ENCODE measurements at places on chromosomes 12 and 14.

DNA sequence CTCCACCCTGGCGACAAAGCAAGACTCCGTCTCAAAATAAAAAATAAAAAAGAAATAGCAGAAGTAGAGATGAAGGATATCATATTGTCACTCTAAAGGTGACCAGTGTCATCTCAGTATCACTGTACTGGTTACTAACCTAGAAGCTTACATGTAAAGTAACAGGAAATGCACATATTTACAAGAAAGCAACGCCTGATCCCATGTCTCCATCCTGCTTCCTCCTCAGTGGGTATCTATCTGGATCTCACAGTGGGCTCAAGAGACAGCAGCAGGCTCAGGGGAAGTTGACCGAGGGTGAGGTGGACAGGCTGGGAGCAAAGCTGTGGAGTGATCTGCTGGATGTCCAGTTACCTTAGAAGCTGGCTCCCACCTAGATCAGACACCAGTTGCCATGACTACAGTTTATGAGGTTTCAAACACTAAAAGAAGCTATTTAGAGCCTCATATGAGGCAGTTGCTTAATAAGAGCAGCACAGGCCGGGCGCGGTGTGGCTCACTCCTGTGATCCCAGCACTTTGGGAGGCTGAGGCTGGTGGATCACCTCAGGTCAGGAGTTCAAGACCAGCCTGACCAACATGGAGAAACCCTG is 10.5 kb downstream of the MTRFR start:
- no peak for DNase-seq

GRCh38 chr12:16670456-16671050 is 64.6 kb upstream of the LMO3 start:
- DNase-seq, result no peak

DNA sequence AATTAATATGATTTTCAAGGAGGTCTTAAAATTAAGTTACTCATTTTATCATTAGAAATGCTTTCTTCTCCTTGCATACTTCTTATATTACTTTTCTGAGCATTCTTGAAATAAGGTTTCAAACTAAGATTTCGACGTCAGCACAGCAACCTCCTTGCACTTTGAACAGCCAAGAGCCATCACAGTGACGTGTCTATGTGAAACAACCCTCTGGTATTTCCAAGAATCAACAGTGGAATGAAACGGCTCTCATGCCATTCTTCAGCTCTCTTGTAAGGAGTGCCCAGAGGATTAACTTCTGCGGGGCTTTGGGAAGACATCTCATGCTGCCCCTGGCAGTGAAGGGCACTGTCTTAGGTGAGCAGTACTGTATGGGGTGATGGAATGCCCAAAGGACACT is 109.2 kb downstream of the EFCAB11 start:
- no peak for DNase-seq

- no peak for DNase-seq
Observed at GRCh38 chr12:12366701-12367481, 10.0 kb downstream of the BORCS5 start.

DNA sequence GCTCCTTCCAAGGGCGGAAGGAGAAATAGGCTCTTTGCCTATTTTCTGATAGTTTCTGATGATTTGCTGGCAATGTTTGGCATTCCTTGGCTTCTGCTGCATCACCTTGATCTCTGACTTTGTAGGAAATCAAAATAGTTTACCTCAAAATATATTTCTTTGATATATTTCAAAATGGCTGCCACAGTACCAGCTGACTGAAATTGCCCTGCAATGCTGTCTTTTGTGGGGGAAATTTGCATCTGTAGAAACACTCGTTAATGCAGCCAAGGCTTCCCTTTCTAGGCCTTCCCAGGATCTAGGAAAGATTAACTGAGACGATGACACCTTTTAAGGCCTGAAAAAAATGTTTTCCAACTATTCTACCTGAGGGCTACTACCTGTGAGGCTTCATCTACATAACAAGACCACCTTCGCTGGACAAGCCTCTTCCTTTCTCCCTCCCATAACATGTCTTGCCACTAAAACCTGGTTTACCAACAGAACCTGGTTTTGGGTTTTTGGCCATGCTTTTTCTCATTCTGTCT is 212.8 kb upstream of the SSTR1 start:
- DNase-seq, result no peak

DNA sequence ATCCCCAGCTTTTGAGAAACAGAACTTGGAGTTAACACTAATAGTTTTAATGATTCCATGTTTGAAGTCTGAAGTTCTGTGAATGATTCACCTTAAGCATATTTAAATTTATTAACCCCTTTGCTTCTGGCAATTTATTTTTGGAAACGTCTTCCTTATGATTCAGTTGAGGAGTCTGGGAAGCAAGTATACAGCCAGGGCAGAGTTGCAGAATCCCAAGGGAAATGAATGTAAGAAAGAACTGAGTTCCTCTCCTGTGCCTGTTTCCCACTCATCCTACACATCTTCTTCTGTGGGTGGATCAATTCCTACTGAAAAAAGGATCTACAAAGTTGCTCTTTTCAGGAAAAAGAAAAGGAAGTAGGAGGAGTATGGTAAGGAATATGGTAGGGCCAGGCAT is 108.2 kb upstream of the CCDC91 start:
- DNase-seq, result no peak

DNA sequence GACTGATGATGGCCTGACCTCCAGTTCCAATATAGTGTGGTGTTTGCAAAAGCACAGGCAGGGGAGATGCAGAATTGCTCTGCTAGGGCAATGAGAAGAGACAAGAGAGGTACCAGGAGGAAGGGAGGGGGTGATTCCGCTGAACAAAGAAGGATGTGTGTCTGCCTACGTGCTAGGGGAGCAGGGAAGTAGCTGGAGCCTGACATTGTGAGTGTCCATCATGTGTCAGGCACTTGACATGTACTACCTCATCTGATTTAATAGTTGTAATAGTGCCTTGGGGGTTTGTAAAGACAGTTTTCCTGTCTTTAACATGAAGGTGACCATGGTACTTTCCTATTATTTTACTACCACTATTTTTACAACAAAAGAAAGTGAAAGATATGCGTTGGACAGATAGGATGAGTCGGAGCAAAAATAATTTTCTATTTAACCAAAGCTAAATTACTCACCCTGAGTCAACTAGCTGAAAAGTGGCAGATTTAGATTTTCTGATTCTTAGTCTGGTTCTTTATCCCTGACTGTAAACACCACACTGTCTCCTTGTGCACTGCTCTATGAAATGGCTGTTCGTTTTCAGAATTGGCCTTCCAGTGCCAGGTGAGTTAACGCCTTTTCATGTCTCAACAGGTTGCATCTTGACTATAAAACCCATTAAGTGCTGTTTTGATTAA is 33.7 kb upstream of the TEAD4 start:
- no peak for DNase-seq

GRCh38 chr12:113242026-113242418 is 20.8 kb downstream of the TPCN1 start:
- no peak for DNase-seq

GRCh38 chr14:67943947-67944346 is 124.4 kb downstream of the RAD51B start:
- no peak for DNase-seq

- DNase-seq, result no peak
Observed at GRCh38 chr12:112166051-112167015, 41.0 kb downstream of the TRAFD1 start.

GRCh38 chr12:46524778-46525177 is 152.2 kb upstream of the SLC38A2 start:
- no peak for DNase-seq

GRCh38 chr12:11707535-11707934 is 58.1 kb downstream of the ETV6 start:
- DNase-seq, result no peak

DNA sequence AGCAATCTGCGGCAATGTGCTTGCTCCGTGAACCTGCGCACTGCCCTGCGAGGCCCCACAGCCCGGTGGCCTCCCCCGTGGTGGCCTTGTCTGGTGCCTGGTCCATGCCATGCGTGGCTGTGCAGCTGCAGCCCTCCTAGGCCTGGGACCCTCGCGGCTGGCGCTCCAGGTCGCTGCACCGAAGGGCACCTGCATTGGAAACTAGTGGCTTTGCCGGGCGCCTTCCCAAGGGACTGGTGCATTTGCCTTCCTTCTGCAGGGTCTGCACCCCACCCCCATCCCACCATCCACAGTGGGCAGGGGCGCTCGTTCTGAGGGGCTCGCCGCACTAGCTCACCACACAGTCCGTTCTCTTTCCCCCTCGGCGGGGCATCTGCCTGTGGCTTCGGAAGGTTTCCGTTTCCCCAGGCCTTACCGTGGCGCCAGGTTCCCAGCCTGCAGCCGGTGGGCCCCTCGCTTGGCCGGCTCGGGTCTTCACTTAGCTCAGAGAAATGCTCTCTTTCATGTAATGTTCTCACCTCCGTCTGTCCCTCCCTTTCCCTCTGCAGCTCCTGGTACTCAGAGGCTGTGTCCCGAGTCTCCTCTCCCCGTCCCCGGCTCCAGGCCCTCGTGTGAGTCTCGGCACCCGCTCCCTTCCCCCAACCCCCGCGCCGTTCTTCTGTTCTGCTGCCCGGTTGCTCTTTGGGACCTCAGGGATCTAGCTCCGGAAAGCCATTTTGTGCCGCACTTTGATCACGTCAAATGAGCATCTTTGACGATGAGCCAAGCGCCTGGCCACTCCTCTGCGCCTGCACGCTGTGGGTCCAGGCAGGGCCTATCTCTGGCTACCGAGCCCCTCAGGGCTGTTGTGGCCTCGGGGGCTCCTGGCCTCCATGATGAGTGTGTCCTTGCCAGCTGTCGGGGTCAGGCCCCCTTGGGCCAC is 31.9 kb downstream of the JAG2 start:
- no peak for DNase-seq

DNA sequence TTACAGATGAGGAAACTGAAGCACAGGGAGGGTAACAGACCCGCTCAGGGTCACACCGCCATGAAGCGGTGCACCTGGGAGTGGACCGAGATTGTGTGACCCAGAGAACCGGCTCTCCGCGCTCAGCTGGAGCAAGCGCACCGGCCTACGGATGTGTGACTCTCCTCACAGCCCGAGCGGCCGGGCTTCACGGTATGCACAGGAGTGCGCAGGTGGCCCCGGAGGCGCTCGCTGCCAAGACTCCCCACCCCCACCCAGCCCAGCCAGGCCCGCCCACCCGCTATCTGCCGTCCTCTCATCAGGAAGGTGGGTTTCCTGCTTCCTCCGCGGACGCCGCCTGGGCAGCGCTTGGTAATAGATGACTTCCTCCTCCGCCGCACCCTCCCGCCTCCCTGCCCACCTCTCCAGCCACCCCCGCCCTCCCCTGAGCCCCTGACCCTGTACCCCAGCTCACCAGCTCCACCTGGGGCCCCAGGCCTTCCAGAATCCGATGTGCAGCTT is 110.7 kb downstream of the NCOR2 start:
- no peak for DNase-seq

GRCh38 chr14:55645145-55645544 is 65.1 kb downstream of the KTN1 start:
- no peak for DNase-seq

- no peak for DNase-seq
Observed at GRCh38 chr12:106097011-106097410, 41.7 kb downstream of the NUAK1 start.

- peak; percentile 75 for DNase-seq
Observed at GRCh38 chr14:68795597-68796417, 2.9 kb upstream of the ZFP36L1 start.

DNA sequence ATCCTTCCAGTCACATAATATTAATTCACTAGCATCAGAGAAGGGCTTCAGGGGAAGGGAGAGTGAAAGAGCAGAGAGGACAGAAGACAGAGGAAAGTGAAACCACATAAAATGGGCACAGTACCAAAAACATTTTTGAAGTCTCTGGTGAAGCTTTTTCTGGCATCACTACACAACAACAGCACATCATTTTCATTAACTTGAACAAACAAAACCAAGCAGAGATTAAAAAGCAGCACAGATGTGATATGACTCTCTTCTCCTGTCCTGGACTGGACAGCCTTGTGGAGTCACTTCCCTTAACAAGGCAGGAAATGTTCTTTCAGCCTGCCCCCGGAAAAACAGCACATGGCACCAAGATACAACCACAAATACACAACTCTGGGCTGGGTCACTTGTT is 112.0 kb downstream of the TSPAN8 start:
- no peak for DNase-seq

DNA sequence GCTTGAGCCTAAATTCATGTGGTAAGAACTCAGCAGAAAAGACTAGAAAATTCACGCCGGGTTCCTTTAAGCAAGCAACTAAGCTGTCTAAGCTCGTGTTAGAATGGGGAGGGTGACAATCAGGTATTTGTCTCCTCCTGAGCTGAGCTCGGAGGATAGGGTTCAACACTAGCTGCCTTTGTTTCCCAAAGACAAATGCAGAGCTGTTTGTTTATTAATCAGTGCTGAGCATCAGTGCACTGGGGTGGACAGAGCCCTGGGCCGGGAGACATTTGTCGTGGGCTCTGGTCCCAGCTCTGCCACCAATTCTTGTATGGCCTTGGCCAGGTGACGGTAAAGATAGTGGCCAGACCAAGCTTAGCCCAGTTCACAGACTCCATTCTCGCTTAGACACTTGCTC is 43.7 kb downstream of the DEGS2 start:
- DNase-seq, result peak; percentile 37
